ENCODE measurements at places on chromosomes 16 and 17. TPM values are rescaled to one million over a fixed set of nuclear protein-coding genes. Genes with fewer than 3 reads are reported as not detected.

The MARVELD3 gene
- polyA plus RNA-seq: 7.5 TPM

The KRT9 gene
- not detected for polyA plus RNA-seq

The SECTM1 gene
- 3.0 TPM for polyA plus RNA-seq

The TP53TG3C gene
- not detected for polyA plus RNA-seq

The COG4 gene
- 57.5 TPM for polyA plus RNA-seq

The SBK1 gene
- polyA plus RNA-seq: 13.0 TPM

The TAT gene
- polyA plus RNA-seq: 0.17 TPM

The SOST gene
- polyA plus RNA-seq: 0.24 TPM

DNA sequence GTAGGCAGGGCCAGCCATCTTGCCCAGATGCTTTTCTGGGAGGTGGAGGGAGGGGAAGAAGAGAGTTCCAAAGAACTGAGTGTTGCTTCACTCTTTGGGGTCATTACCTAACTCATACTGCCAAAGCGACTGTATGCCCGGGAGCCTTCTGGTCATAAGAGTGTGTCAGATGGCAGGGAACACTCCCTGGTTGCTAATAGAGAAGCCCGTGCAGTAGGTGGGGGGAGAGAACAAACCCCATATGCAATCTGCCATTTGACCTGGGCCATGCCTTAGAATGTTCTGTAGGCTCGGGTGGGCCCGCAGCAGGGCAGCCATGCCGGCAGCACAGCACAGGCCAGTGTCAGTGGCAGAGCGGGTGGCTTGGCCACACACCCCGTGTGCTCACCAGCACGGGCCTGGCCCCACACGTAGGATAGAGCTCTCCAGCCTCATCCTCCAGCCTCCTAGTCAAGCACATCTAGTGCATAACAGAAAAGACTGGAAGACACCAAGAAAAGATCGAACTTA, 120.5 kb downstream of the SOCS1 start:
- DNase-seq: no peak

DNA sequence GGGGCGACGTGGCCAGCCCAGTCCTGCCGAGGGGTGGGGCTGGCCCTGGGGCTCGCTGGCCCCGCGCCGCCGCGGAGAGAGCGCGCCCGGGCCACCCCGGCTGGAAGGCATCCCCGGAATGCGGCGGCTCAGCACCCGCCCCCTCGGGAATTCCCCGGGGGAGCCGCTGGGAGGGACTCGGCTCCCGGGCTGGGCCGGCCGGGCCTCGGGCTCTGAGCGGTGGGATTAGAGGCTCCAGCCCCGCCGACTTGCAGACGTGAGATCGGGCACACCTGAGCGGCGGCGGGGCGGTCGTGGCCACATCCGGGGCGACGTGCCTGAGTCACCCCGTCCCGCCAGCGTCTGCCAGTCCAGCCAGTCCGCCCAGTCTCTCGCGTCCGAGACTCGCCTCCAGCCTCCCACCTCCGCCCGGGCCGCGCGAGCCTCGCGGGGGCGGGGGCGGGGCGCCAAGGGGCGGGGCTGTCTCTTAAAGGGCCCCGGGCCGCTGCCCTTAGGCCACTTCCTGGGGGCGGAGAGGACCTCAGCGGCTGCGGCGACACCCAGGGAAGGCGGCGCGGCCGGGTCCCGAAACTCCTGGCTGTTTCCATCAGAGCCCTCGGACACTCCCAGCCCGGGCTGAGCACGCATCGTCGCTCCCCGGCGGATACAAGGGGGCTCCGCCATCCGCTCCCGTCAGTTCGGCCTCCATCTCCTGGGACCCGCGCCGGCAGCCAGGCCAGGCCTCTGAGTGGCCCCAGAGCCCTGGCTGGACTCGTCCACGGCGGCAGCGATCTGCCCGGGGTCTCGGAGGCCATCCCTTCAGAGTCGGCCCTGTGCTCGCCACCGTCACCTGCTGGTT, at the start of gene KCTD11:
Gene KCTD11, plus strand, starts transcription at position 498 of the 838 bp plus-strand sequence.
- peak; percentile 89 for DNase-seq

DNA sequence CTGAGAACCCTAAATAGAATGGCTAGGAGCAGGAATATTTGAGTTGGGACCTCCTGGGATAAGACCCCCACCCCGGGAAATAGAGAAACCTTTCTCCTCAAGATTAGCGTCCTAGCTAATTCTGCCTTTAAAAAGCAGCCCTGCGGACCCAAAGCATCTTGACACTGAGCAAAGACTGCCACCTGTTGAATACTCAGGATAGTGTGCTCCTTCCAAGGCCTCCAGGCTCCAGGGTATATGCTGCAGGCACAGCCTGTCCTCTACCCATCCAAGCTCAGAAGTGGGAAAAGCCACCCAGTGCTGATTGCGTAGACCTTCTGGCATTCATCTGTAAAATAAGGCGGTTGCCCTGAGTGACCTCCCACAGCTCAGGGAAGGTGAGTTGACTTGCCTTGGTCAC, 456.2 kb upstream of the DYNLRB2 start:
- peak; percentile 83 for DNase-seq

DNA sequence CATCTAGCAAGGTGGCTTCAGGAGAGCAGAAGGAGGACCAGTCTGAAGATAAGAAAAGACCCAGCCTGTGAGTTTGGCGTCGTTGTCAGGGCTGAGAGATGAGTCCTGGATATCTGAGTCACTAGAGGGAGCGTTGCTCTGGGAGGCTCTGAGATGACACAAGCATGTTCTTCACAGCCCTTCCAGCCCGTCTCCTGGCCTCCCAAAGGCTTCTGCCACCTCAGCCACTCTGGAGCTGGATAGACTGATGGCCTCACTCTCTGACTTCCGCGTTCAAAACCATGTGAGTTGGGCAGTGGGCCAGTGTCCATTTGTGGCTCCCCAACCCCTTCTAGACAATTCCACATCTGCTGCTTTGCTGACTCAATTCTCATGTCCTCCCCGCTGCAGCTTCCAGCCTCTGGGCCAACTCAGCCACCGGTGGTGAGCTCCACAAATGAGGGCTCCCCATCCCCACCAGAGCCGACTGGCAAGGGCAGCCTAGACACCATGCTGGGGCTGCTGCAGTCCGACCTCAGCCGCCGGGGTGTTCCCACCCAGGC, 2.3 kb downstream of the TGFB1I1 start:
- no peak for DNase-seq

DNA sequence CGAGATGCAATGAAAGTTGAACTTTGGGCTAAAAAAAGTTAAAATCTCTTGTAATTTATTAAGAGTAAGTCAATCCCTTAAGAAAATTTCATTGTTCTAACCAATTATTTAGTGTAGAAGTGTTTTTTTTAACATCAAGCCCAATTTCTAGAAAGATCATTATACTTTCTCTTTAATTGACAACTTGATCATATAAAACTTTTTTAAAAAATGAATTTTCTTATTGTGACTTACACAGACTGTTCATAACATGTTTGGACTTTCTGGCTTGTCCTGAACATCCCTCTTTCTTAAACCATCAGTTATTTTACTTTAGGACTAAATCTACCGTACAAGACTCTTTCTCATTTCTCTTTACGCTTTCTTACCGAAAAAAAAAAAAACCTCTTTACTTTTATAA, 24.8 kb upstream of the MYO1D start:
- DNase-seq: no peak

GRCh38 chr17:21125862-21126261, 902 bp upstream of the DHRS7B start:
- no peak for DNase-seq

DNA sequence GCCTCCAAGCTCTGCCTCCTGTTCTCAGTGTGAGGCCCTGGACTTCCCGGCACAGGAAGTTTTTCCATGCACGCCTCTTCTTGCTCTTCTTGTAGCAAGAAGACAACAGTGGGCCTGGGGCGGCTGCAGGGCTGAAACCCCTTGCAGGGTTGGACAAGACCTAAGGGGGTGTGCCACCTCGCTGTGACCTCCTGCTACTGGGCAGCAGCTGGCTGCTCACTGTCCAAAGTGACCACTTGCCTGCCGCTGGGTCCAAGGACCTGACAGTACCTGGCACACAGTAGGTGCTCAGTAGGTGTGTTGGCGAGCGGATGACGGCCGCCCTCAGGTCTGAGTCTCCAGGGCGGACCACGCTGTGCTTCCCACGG, 331.6 kb downstream of the C16orf95 start:
- DNase-seq: no peak

DNA sequence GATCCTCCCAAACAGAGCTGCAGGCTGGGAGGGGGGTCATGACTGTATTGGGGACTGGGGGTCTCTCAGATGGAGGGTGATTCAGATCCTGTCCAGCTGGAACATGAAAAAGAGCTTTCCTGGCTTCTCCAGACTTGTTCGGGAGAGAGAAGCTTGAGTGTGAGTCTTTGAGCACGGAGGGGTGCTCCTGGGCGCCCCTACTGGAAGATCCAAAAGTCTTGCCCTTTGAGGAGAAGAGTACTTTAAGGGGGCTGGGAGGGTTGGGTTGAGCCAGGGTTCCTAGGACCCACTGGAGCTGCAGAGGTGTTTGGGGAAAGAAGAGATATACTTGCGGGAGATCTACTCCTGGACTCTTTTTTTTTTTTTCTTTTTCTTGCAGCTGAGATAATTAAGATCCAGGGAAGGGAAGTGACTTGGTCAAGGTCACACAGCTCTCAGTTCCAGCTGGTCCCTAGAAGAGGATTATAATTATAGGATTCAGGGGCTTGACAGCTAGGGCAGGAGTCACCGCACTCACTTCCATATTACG, 8.4 kb downstream of the RARA start:
- DNase-seq: peak; percentile 63

- no peak for DNase-seq
These were observed 15.0 kb downstream of the HNF1B start for GRCh38 chr17:37729905-37730304.

DNA sequence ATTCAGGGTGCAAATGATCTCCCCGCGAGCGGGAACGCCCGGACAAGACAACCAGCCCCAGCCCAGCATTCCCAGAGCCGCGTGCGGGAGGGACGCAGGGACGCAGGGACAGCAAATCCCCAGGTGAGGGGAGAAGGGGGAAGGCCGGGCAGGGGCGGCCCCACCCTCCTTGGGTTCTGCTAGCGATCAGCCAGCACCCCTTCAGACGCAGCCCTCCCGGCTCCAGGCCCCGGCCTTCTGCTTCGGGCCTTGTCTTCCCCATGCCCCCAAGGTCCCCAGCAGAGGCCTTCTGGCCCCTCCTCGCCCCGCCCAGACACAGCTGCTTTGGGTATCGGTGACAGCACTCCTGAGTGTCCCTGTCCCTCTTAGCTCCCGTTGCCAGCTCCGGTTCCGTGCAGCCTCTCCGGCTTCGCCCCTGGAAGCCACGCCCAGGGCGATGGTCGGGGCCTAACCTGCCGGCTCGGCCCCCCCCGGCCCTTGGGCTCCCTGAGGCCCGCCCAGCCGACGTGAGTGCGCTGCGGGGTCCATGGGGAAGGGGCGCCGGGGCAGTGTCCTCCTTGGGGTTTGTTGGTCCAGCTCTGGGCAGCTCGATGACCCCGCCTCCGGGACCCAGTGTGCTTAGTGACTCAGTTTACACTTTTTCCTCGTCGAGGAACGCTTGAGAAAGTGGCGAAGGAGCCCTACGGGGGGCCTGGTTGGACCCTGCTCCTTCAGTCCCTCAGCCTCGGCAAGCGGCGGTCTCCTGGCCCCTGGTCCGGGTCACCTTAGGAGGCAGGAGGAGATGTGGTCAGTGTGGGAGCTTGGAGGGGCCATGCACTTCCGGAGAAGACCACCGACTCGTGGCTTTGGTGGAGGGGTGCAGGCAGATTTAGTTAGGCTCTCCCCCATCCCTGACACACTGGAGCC, 50.5 kb upstream of the AMZ2 start:
- no peak for DNase-seq
